ENCODE measurements at places on chromosomes 2 and 18.

DNA sequence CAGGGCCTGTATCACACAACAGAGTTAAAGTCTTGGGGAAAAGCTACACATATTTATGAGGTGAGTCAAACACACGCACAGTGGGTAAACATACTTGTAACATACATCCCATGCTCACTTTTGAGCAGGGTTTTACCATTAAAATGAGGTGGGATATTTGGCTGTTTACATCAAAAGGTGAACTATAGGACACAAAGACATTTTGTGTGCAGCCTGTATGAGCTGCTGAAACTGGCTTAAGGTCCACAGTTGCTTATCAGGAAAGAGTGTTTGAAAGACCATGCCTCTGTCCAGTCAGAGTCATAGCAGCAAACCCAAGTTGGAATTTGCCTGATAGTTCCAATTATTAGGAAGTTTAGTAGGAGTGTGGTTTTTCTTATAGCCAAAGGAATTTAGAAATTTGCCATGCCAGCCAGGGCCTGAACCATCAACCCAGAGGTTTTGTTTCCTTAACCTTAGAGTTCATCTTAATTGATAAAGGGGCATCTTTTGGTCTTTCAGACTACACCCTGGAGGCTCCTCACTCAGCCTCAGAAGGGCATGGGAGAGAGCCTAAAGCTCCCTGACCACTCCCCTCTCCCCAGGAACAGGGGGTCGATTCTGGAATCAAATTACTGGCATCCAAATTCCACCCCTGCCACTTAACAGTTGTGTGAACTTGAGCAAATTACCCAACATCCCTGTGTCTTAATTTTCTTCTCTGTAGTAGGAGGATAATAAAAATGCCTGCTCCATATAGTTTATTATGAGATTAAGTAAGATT lies 29.9 kb upstream of the L3MBTL4 start:
- no peak for DNase-seq

DNA sequence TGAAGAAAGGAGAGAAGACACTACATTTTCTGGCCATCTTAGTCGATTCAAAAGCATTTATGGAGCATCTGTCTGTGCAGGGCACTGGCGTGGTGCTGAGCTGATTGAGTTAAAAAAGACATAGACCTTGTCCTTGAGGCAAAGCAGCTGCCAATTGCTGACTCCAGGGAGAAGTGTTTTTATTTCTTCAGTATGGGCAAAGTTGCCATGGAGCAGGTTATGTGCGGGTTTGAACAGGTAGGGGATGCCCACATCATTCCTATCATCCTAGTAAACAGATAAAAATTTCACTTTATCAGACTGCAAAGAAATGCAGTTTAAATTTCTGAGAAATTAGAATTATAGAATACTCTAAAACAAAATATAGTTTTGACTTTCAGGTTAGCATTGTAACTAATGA lies 125.8 kb downstream of the NUP35 start:
- DNase-seq: no peak

DNA sequence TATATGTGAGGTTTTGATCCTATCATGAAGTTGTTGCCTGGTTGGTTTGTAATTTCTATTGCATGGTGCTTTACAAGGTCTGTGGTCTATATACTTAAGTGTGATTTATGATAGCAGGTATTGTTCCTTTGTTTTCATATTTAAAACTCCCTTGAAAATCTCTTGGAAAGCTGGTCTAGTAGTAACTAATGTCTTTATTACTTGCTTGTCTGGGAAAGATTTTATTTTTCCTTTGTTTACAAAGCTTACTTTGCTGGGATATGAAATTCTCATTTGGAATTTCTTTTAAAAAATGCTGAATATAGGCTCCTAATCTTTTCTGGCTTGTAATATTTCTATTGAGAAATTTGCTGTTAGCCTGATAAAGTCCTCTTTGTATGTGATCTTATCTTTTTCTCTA lies 862.9 kb upstream of the NXPH2 start:
- DNase-seq: no peak

- no peak for DNase-seq
Measured at GRCh38 chr2:95345081-95345562, 48.0 kb downstream of the KCNIP3 start.

DNA sequence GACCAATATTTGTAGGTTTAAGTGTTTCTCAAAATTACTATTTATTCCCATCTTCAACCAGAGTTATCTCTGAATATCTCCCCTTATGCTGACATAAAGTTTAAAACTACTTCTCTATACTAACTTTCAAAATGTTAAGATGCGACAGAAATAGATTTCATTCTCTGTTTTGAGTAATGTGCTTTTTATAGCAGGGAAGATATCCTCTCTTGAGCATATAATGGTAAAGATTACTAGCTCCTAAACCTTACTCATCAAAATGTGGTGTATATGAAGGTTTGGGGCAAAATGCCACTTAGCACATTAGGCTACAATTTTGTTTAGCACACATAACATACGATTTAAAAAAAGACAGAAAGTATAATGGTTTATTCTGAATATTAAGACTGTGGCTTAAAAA lies 54.4 kb downstream of the CWC22 start:
- DNase-seq: no peak

DNA sequence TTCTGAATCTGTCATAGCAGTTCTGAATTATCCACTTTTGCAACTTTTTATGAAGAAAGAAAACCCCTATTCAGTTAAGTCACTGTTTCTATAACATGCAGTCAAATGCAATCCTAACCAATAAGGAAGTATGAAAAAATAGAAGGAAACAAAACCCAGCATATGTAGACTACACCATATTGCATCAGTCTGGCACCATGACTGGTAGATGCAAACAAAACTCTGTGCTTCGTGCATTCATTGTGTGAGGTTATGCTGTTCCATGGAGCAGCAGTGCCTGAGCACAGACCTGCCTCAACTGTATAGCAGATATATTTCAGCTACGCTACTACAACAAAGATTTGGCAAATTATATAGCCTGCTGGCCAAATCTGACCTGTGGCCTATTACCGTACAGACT lies 325.5 kb downstream of the LRP1B start:
- DNase-seq: no peak

DNA sequence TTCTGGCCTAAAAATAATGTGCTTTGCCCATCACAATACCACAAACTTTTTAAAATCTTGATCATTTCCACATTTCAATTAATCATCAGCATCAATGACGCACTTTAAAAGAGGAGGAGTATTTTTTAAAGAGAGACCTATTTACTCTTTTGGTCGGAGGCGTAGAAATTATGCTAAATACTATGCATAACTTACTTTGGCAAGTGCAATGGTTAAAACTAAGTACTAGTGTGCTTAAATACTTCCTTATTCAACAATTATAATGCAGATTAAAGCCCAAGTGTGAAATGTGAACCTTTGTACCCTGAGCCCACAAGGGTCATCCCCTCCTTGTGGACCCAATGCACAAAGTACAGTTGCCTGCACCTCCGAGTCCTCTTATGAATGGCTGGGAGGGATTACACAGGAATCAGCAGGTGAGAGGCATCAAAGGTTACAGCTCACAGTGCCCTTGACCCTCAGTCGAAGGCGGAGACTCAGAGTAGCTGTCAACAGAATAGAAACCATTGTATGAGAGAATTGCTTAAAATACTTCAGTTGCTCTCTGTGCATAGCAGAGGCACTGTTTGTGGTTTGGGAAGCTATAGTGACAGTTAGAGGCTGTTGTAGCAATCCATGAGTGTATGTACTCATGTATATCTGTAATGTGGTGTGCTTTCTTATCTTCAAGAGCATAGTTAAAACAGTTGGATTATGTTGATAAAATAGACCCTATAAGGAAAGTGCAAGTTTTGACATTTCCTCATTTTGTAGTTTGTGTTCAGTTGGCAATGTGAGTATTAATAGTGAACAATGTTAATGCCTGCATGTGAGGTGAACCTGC lies 151.7 kb upstream of the ITGA4 start:
- no peak for DNase-seq

- no peak for DNase-seq
Measured at GRCh38 chr2:98388601-98389250, 42.5 kb downstream of the CNGA3 start.

GRCh38 chr2:115634578-115634977 lies 1192.1 kb downstream of the DPP10 start:
- DNase-seq: no peak

DNA sequence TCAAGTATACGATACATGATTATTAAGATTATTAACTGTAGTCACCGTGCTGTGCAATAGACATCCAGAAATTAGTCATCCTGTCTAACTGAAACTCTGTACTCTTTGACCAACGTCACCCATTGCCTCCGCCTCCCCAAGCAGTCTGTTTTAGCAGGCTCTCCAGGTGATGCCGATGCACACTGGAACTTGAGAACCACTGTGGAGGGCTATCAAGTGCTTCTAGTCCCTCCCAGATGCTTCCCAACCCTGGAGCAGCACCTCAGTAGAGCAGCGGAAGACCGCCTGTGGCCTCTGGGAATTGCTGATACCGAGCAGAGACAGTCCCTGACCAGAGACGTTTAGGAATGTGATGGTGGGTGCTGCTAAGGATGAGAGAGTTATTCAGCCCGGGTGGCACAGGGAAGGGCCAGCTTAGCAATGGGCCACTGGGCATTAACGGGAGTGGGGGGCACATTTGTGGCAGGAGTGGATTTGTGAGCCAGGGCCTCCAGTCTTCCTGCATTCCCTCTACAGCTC lies 50.7 kb downstream of the LIPG start:
- no peak for DNase-seq

DNA sequence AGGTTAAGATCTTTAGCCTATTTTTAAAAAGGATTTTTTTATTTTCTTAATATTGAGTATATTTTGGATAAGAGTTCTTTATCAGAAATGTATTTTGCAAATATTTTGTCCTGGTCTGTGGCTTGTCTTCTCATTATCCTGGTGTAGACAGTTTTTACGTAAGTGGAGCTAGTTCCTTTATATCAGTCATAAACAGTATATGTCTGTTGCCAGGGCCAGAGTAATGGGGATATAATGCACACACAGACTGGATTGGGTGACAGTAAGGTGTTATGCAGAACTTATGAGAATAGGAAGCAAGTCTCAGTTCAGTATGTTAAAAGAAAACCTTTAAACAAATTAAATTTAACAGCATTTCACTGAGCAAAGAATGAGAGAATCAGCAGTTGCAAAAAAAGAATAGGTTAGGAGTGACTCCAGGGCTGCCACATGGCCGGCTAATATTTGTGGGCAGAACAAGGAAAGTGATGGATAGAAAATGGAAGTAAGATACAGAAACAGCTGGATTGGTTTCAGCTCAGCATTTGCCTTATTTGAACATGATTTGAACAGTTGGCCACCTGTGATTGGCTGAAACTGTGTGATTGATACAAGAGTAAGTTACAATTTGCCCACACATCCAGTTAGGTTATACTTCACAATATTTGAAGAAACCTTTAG lies 61.1 kb upstream of the ZNG1B start:
- no peak for DNase-seq

DNA sequence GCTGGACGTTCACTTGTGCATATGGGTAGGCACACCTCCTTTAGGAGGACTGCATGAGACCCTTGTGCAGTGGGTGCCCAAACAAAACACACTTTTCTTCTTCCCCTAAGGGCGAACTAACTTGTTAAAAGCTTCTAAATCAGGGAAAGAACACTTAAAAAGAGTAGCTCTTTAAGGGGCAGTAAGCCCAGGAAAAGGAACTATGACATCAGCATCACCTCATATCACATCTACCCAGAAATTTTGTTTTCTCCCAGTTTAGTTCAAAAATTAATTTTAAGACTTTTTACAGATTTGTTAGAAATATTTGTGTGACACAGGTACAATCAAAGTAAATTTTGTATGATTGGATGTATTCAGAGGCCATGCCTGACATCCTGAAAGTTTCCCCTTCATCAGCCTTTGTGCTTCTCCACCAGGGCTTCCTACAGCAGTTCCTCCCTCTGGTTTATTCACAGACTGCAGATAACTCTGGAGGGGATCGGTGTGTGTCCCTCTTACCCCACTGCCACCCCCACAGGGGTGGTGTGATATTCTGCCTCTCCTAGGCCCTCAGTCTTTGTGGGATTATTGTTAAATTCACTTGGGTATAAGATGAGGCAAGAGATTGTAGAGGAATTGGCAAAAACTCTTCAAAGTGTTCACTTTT lies 27.6 kb downstream of the BCL2L11 start:
- no peak for DNase-seq

GRCh38 chr18:23387265-23387664 lies 65.8 kb upstream of the RIOK3 start:
- no peak for DNase-seq

- DNase-seq: no peak
Measured at GRCh38 chr2:222730366-222730999, 59.0 kb downstream of the MOGAT1 start.

DNA sequence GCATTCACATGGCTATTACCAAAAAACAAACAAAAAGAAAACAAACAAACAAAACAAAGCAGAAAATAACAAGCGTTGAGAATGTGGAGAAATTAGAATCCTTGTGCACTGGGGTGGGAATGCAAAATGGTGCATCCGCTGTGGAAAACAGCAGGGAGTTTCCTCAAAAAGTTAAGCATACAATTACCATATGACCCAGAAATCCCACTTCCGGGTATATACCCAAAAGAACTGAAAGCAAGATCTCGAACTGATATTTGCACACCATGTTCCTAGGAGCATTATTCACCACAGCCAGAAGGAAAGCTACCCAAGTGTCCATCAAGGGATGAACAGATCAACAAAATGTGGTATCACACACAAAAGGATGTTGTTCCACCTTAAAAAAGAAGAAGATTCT lies 17.9 kb upstream of the TEX51 start:
- DNase-seq: no peak

DNA sequence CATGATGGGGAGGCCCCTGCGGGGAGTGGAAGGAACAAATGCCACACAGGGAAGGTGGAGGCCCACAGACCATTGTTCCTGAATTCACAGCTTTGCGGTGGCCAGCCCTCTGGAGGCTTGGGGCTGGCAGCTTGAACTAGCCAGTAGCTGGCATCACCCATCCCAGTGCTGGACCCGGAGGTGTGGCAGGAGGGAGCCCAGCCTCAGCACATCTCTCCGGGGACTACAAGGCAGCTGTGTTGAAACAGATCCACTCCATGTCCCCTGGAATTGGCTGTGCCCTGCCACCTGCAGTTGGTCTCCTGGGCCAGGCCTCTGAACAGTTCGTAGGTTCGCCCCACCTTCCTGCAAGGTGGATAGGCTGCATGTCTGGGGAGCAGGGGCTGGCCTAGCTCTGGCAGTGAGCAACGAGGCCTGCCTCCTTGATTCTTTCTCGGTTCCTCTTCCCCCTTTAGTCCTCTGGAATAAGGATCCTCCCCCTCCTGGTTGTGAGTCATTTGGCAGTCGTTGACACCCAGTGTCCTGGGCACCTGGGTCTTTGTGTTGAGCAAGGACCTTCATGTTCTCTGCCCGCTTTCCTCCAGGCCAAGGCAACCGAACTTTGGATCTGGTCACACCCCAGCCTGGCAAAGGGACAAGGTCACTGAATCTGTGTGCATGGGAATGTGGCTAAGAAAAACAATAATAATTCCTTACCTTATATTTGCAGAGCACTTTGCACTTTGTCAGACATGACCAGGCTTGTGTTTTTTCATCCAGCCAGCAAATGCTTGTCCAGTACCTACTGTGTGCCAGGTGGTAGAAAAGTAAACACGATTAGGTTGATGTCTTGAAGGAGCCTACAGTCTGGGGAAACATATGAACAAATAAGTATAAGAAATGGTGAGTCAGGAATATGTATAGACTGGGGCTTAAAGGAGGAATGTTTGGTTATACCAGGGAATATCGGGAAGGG lies 55.0 kb upstream of the MCFD2 start:
- no peak for DNase-seq

All from stimulated activated CD4-positive, alpha-beta T cell treated with anti-CD3 and anti-CD28 coated beads, Interleukin-12 subunit alpha, Interleukin-12 subunit beta, amount 100 ng/mL, for 24 hours (primary cell).